Activated CD8-positive, alpha-beta memory T cell treated with anti-CD3 and anti-CD28 coated beads for 1 hour (primary cell): ENCODE measurements at places on chromosomes 11 and 22.
A peak's percentile ranks its signal among the peaks of the same experiment; 100 is the strongest.

GRCh38 chr11:2437516-2437915 is 6.8 kb downstream of the TRPM5 start:
- DNase-seq = no peak

DNA sequence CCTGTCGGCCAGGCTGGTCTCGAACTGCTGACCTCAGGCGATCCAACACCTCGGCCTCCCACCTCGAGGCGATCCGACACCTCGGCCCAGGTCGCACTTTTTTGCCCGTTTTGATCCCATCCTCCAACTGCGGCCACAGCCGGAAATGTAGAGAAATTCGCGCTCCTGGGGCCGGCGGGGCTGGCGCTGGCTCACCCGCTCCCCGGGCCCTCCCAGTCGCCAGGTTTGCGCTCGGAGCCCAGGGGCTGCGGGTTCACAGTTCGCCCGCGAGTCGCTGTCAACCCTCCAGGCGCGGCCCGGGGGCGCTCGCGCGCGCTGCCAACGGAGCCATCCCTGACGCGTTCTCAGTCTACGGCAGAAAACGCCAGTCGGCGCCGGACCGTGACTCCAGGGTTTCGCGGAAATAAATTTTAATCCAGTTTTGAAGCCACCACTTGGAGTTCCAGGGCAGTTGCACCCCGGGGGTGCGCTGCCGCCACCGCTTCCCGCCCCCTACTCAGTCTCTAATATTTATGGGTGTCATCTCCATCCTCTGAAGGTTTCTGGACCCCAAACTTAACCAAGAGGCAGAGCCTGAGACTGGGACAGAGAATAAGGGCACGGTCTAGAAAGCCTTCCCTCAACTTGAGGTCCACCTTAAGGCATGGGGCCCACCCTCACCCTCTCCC is 1.5 kb upstream of the KLHDC7B start:
- no peak for DNase-seq

- no peak for DNase-seq
Observed at GRCh38 chr22:17974087-17974486, 50.3 kb downstream of the MICAL3 start.

GRCh38 chr11:121488641-121489040 is 35.9 kb upstream of the SORL1-AS1 start:
- DNase-seq = no peak

- DNase-seq = no peak
Observed at GRCh38 chr22:23457380-23457985, 122.6 kb downstream of the IGLL1 start.

- DNase-seq = no peak
Observed at GRCh38 chr11:7268758-7269157, 17.1 kb downstream of the SYT9 start.

- no peak for DNase-seq
Observed at GRCh38 chr11:96215826-96216225, 127.2 kb downstream of the MAML2 start.

GRCh38 chr11:18254781-18255361 is 6.4 kb upstream of the SAA2 start:
- DNase-seq = no peak

- no peak for DNase-seq
Observed at GRCh38 chr11:908273-908672, 2.3 kb downstream of the CHID1 start.

DNA sequence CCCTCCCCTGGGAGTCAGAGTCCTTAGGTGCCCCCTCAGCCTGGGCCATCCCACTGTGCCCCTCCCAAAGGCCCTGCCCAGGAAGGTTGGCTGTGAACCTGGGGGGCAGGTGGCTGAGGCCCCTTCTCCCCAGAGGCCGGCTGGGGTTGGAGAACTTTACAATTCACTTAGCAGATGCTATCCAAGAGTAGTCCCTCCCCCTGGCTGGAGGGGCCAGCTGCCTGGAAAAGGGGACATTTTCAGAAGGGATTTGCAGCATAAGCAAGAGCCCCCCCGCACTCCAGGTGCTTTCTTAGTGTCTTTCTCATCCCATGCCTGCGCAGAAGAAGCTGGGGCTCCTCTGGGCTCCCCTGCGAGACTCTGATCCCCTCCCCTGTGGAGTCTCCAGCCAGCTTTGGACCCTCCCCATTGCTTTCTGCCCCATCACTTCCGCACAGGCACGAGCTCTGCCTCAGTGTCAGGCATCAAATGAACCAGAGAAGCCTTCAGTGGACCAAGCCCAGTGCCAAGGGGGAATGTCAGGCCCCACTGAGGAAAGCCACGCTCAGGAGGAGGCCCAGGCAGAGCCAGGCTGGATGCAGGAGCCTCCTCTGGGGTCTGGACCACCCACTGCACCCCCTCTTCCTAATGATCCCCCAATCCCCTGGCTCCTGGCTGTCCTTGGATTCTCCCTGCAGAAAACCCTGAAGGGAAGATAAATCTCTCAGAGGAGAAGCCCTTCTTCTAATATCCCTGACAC is 3.7 kb downstream of the SSTR3 start:
- DNase-seq = no peak

DNA sequence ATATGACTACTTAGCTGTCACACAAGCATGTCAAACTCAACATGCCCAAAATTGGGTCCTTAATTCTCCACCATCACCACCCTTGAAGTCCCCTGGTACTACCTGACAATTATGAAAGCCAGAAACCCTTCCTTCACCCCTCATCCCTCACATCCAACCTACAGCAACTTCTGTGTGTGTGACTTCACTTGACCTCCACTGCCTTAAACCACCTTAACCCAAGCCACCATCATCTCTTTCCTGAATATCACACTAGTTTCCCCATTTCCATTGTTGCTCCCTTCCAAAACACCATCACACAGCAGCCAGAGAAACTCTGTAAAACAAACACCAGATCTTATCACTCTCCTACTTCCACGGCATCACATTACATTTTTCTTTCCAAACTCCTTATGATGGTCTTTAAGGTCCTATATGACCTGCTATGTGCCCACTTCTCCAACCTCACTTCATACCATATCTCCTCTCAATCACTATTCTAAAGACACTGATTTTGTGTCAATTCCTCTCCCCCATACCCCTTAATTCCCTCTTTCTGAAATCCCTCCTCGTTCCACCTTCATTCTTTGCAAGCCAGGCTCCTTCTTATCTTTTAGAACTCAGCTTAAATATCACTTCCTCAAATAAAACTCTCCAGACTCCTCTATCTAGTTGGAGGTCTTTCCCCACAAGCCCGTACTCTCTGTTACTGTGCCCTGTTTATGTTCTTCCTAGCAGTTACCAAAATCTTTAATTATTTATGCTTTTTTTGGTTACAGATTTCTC is 124.9 kb downstream of the RBFOX2 start:
- DNase-seq = no peak

GRCh38 chr11:78961937-78962701 is 387.5 kb upstream of the NARS2 start:
- no peak for DNase-seq

DNA sequence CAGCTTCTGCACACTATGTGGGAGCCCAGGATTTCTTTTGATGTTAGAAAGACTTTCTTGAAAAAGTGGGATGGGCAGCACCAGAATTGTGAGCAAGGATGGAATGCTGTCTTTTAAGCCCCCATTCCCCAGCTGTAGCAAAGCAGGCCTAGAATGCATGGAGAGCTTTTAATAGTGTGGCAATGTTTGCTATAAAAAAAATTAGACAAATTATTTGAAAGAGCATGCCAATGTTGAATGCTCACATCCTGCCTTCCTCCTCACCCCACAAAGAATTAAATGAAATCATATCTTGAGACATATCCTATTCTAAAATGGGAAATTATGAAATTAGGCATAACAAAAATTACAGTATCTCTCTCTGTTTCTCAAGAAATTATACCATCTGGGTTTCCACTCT is 154.7 kb downstream of the C11orf91 start:
- DNase-seq = no peak

GRCh38 chr11:34623463-34623862 is 2.6 kb downstream of the EHF start:
- no peak for DNase-seq

GRCh38 chr22:25729016-25729995 is 12.7 kb upstream of the MYO18B start:
- DNase-seq = no peak

DNA sequence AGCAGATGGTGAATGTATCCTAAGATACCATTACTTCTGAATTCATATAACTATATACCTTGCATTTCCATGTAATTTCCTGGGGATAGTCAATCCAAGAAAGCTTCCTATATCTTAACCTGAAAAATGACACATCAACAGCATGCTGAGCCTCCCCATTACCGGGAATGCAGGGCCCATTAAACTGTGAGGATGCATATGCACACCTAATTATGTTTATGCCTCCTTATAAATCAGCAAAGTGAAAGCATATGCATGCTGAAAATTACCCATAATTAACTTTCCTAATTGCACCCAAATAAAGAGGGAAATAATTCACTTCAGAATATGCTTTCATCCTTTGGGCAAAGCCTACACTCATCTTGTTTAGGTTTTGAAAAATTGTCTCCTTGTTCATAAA is 663.0 kb downstream of the KCNA4 start:
- DNase-seq = no peak

DNA sequence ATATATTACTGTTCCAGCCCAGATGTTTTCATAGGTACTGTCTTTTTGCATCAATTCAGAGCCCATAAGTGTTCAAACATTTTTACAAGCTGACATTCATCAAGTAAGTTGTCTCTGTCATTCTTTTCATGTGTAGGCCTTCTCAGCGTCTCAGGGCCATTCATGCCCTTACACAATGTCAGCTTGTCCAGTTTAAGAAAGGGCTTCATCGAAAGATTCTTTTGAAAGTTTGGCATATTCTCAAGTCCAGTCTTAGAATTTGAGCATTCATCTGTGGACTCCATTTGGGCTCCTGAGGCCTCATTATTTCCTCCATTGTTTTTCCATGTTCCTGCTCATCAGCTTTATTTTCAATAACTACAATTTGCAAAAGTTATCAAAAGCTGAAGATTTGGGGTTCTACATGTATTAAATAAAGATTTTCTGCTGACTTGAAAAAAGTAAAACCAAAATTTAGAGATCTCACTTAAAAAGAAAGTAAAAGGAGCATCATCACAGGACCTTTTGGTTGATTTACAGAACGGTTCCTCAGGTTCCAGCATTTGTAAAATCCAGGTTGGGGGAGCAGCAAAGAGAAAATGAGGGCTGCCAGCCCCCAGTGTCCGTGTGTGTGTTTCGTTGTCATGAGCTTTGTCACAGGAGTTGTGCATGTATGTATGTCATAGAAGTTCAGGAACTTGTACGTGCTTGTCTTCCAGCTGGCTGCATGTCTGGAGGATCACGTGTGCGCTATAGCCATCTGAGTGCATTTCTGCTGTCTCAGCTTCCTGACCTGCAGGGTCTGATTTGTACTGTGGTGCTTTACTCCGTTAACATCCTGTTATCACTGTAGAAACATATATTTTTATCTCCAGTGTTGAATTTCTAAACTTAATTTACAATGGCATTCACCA is 15.6 kb downstream of the MOV10L1 start:
- DNase-seq = no peak

- DNase-seq = no peak
Observed at GRCh38 chr11:69825037-69825834, 6.0 kb upstream of the FGF3 start.

- no peak for DNase-seq
Observed at GRCh38 chr11:22800482-22800881, 29.1 kb downstream of the SVIP start.

DNA sequence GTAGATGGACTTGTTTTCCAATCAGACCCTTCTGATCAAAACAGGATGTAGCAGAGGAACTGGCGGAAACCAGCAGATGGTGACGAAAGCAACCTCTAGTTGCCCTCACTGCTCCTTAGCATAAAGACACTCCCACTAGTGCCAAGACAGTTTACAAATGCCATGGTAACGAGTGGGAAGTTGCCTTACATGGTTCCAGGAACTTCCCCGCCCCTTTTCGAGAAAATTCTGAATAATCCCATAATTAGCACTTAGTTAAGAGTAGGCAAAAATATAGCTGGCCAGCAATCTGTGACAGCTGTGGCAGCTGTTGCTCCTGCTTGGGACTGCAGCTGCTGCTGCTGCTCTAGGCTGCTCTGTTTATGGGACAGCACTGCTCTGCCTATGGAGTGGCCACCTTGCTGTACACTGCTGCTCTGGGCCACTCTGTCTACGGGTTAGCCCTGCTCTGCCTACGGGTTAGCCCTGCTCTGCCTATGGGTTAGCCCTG is 33.4 kb upstream of the SORL1 start:
- no peak for DNase-seq

DNA sequence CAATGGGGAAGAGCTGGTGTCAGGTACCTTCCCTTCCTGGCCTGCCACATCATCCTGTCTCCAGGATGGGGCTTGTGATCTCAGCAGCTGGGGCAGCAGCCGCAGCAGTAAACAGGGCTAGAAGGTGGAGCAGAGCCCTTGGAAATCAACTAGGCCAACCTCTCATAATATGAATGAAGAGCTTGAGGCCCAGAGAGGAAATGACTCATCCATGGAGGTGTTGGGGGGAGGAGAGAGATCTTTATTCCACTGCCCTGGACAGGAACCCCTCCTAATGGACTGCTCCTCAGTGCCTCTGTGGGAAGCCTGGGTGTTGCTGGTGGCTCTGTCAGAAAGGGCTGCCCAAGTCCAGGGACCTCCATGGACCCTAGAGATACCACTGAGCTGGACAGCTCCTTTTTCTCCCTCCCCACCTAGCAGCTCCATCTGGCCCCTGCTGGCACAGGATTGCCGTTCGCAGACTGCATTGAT is 111.8 kb downstream of the OSBP2 start:
- DNase-seq = no peak

DNA sequence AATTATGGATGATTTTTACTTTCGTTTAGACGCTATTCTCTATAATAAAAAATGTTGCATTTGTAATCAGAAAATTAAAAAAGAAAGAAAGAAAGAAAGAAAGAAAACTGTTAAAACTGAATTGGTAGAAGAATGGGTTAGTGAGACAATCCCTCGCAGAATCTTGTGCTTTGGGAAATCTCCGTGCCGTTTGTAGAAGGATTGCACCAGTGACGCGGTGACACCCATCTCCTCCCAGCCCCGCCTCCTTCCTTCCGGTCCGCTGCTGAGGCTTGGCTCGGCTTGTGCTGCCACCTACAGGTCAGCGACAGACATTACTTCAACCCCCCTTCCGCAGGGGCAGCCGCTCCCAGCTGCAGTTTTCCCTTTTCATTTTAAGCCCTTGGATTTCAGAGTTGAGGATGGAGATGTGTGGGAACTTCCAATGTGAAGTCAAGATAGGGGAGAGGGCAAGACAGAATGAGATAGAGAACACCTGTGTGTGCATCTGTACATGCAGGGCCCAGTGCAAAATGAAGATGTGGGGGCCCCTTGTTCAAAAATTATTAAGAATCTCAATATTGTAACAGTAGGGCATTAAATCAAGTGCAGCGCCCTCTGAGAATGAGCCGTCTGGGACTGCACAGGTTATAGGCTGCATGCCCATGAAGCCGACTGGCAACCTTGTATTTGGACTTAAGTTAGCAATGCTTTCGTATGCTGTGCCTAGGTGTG is 41.1 kb downstream of the TST start:
- peak; percentile 87 for DNase-seq

DNA sequence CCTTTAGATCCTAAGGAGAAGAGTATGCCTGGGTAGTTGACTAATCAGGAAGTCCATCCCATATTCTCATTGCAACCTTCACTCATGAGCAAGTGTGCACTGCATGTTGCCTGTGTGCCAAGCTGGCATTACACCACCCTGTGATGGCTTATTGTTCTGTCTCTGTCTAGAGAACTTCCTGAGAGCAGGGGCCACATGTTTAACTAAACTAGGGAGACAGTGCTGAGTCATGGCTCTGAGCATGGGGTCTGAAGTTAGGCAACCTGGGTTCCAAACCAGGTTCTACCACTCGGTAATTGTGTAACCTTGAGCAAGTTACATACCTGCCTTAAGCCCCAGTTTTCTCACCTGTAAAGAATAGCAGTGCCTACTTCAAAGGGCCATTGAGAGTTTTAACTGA is 39.6 kb downstream of the CSNK2A3 start:
- no peak for DNase-seq

- no peak for DNase-seq
Observed at GRCh38 chr11:60281485-60281884, 1.0 kb downstream of the MS4A4A start.
